Transverse colon (tissue), 4 donors: ENCODE measurements at places on chromosomes 13 and 19.

- DNase-seq, result no peak
Observed at GRCh38 chr19:39132344-39132969, 6.9 kb downstream of the PAK4 start.

- DNase-seq, result no peak
Observed at GRCh38 chr13:67390462-67391086, 160.4 kb upstream of the PCDH9 start.

DNA sequence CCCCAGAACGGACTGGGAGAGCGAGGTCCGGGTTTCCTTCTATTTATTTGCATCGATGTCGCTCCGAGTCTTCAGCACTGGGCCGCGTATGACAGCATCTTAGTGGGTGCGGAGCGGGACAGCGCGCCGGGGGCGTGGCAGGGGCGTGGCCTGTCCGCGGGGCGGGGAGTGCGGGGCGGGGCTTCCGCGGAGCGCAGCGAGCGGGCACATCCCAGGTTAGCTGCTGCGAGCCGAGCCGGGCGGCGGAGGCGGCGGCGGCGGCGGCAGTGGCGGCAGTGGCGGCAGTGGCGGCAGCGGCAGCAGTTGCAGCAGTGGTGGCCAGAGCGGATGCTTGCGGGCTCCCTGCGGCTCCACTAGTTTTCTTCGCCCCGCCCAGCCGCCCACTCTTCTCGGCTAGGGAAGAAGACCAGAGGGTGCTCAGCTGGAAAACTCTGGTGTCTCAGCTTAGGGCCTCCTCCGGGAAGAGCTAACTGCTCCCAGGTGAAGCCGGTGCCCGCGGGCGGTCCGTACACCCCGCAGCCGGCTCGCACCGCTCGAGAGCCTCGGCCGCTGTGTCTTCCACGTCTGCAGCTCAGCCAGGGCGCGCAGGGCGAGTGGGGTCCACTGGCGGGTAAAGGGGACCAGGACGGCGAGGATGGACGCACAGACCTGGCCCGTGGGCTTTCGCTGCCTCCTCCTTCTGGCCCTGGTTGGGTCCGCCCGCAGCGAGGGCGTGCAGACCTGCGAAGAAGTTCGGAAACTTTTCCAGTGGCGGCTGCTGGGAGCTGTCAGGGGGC is at the start of gene GPC5:
Gene GPC5, plus strand, starts transcription at position 209 of the 776 bp plus-strand sequence.
- DNase-seq, result peak; percentile 85

DNA sequence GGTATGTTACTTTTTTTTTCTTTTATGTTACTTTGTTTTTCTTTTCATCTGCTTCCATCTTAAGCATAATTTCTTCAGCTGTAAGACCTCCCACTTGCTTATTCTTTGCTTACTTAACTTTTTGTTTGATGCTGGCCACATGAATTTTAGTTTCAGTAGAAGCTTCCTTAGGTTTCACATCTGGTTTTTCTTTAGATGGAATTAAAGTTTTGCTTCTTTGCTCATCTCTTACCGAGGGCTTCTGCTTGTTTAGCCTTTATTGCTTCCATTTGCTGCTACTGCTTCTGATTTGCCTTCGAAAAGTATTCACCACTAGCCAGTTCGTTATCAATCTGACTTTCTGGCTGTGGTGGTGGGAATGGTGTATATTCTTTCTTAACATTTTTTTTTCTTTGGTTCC is 90.9 kb downstream of the GJA3 start:
- DNase-seq, result no peak

GRCh38 chr13:30737511-30738337 is 2.4 kb downstream of the ALOX5AP start:
- no peak for DNase-seq

DNA sequence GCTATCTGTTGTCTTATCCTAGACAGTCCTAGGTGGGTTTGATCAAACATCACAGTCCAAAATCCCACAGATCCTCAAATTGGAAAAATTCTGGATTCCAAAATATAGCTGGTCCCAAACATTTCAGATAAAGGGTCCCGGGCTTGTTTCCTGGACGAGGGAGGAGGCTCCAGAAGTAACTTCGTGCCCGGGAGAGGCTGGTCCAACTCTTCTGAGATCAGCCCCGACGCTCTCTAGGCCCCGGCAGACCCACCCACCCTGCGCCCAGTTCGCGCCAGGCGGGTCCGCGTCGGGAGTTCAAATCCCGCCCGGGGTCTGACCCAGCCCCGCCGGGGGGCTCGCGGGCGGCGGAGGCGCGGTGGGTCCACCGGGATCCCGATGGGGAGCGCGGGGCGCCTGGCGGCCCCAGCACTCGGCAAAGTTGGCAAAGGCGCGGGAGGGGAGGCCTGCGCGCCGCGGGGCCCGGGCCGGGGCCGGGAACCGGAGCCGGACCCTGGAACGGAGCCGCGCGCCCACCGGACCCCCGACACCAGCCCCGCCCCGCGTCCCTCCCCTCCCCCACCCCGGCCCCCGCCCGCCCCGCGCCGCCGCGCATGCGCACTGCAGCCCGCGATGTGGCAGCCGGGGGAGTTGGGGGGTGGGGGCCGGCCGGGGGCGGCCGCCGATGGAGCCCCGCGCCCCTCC is 513 bp downstream of the MIER2 start:
- DNase-seq, result no peak

DNA sequence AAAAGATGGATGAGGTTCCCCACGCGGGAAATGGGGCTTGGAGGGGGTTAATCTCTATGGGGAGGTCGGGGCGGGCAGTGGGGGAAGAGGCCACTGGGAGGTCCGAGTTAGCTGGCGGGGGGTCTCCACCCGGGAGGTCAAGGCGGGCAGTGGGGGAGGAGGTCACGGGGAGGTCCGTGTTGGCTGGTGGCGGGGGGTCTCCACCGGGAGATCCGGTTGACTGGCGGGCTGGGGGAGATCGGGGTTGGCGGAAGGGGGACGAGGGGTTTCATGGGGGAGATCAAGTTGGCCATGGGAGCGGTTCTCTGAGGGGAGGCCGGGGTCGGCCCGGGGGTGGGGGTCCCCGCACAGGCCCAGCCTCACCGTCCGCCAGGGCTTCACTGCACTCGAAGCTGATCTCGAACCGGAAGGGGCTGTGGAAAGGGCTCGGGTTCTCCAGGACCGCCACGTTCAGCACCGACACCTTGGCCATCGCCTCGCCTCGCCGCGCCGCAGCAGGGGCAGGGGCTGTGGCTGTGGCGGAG is 342 bp downstream of the ASF1B start:
- peak; percentile 24 for DNase-seq

GRCh38 chr13:43221611-43222010 is 198.2 kb downstream of the DNAJC15 start:
- no peak for DNase-seq
